Endothelial cell of umbilical vein (primary cell): ENCODE measurements at places on chromosomes 3 and 15. TPM values are rescaled to one million over a fixed set of nuclear protein-coding genes. Genes with fewer than 3 reads are reported as not detected.

SPG21 gene
- total RNA-seq: 75.3 and 82.5 TPM in 2 replicates

THRB gene
- 0.18 TPM in 1 of 2 replicates, not detected in the other for total RNA-seq

GADL1 gene
- total RNA-seq: not detected in 2 replicates

CFAP91 gene
- total RNA-seq: 0.40 and 0.51 TPM in 2 replicates

SLC6A11 gene
- total RNA-seq: not detected in 2 replicates

MYH15 gene
- 0.14 and 0.27 TPM in 2 replicates for total RNA-seq

GOLGA8Q gene
- 1.1 and 1.4 TPM in 2 replicates for total RNA-seq

RETNLB gene
- total RNA-seq: not detected in 2 replicates

NFKBIZ gene
- total RNA-seq: 27.4 and 28.9 TPM in 2 replicates

ANKRD63 gene
- not detected in 2 replicates for total RNA-seq
